CD4-positive, alpha-beta T cell treated with Interleukin-15 for 1 hour (primary cell): ENCODE measurements at places on chromosomes 3 and 15.

DNA sequence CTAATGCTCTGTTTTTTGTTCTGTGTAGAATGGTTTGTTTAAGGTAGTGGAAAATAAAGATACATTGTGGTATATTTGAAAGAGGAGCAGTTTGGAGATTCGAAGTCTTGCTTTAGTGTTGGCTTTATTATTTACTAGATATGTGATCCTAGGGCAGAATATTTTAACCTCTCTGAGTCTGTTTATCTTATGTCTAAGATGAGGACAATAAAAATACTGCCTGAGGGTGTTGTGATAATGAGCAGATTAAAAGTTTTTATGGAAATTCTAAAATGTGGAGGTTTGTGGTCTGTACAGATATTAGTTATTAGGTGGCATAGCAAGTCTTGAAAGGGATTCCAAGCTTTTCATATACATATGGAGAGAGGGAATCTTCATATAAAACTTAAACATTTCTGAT lies 15.0 kb downstream of the TCF12 start:
- DNase-seq: no peak

GRCh38 chr15:44710236-44711095 lies 657 bp downstream of the PATL2 start:
- DNase-seq: peak; percentile 76

DNA sequence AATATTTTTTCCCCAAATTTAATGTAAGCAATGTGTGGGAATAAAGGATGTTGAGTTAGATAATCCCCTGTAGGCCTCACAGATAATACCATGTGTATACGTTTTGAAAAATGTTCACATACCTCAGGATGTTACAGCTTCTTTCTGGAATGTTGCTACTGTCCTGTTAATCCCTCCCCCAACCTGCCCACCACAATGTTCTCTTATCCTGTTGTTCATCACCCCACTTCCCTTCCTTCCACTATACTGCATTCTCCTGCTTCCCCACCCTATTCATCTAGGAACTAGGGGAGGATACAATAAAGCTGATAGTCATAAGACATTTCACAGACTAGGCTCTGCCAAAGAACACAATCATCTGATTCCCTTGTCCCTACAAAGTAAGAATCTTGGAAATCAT lies 92.1 kb downstream of the IGF2BP2 start:
- DNase-seq: no peak

- DNase-seq: peak; percentile 75
These were observed 12.8 kb downstream of the MAN2A2 start for GRCh38 chr15:90915808-90916440.

DNA sequence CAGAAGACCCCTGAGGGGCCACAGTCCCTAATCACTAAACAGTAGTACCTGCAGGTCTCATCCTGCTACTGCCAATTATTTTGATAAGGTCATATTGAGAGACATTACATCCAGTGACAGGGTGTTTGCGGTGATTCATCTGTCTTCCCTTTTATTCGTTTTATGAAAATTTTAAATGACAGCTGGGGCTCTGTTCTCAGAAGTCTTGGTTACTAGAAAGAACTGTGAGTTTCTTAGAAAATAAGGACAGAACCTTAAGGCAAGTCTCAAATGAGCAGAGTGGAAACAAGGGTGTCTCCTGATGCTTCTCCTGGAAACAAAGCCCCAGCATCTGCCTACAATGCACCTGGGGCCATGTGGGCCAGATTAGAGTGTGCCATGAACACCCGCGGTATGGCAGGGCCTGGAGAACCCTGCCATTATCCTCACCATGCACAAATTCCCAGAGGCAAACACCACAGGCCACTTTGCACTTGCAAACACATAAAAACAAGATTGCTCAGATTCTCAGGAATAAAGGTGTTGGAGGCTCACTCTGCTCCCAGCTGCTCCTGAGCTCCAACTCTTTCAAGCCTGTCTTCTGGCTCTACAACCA lies 66.3 kb upstream of the IQSEC1 start:
- peak; percentile 5 for DNase-seq

GRCh38 chr3:55654123-55654760 lies 167.1 kb upstream of the WNT5A start:
- DNase-seq: no peak

GRCh38 chr3:151169262-151169947 lies 33.6 kb downstream of the GPR171 start:
- no peak for DNase-seq

GRCh38 chr3:58042947-58043707 lies 34.9 kb downstream of the FLNB start:
- no peak for DNase-seq

DNA sequence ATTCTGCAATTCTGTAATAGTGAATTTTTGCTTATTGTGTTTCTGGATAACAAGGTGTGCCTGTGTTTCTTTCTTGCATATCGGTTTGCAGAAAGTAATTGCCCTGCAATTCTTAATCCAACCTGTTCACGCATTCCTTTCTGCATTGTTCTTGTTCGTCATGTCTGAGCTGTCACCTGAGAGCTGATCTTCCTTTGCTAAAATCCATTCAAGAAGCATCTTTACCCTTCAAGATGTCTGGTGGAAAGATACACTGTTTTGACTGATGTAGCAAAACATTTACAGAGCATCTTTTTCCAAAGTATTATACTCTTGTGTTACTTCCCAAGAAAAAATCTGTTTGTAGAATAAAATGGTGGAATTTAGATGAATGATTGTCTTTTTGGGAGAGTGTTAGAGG lies 159.0 kb upstream of the WNT5A start:
- DNase-seq: no peak

DNA sequence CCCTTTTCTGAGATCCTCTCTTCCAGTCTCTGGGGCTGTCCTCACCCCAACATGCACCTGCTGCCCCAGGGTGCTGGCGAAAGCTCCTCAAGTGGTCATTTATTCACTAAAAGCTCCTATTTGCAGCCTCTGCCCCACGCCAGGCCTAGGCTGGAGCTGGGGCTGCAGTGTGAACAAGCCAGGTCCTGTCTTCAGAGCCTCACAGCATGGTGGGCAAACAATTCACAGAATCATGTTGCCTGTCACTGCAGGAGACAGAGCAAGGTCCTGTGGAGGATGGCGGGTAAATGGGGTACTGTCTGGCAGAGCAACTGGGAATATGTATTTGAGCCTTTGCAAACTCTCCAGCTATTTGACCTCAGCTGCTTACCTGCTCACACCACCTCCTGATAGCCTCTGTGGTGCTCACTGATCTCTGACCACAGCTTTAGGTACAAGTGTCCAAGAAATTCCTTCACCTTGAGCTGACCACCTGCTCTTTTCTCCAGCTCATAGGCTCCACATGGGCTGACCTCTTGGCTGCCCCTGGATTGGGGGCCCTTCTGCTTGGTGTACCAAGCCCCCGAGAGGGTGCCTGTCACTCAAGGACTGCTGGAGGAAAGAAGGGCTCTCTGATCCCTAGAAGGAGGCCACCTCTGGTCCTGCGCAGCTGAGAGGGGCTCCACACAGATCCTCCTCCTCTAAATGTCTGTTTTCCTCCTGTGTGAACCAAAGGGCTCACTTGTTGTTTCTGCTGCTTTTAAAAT lies 35.6 kb downstream of the AMOTL2 start:
- DNase-seq: no peak

- no peak for DNase-seq
These were observed 29.7 kb downstream of the SAXO2 start for GRCh38 chr15:82292271-82292670.

DNA sequence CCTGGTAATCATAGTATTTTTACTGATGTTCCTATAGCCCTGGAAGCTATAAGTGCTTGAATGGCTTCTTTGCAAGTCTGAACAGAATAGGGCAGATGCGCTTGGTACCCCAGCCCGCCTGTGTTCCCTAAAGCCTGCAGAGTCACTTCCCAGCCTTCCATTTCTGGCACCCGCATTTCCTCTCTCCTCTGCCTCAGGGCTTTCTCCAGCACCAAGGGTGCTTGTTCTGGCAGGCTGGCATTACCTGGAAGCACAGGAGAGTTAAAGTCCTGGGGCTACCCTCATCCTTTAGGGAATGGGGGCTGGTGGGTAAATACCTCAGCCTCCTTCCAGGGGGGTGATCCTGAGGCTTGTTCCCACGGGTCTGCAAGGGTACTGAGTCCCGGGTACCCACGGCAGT lies 7.4 kb upstream of the CHRNA3 start:
- DNase-seq: no peak

DNA sequence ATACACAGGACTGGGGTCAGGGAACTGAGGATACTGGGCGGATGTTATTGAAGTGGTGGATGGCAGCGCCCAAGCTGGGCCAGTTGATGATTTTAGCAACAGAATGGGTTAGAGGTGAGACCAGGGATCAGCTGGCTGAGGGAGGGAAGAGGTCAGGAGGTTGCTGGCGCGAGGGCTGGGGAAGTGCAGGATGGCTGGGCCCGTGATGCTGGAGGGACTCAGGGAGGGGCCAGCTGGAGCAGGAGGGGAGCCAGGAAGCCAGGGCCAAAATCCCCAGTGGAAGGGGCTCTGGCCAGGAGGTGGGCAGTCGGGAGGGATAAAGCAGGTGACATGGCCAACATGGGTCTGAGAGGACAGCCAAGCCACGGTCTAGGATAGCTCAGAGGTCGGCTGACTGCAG lies 178.0 kb downstream of the NSMCE3 start:
- no peak for DNase-seq

- no peak for DNase-seq
These were observed 31.7 kb upstream of the MFSD1 start for GRCh38 chr3:158769952-158770740.

GRCh38 chr3:98600412-98601095 lies 7.1 kb upstream of the CPOX start:
- no peak for DNase-seq

GRCh38 chr3:94359996-94360395 lies 297.1 kb downstream of the NSUN3 start:
- no peak for DNase-seq

GRCh38 chr3:68447885-68448284 lies 484.5 kb downstream of the TAFA4 start:
- DNase-seq: no peak

GRCh38 chr3:66822186-66823008 lies 175.7 kb upstream of the KBTBD8 start:
- peak; percentile 47 for DNase-seq

DNA sequence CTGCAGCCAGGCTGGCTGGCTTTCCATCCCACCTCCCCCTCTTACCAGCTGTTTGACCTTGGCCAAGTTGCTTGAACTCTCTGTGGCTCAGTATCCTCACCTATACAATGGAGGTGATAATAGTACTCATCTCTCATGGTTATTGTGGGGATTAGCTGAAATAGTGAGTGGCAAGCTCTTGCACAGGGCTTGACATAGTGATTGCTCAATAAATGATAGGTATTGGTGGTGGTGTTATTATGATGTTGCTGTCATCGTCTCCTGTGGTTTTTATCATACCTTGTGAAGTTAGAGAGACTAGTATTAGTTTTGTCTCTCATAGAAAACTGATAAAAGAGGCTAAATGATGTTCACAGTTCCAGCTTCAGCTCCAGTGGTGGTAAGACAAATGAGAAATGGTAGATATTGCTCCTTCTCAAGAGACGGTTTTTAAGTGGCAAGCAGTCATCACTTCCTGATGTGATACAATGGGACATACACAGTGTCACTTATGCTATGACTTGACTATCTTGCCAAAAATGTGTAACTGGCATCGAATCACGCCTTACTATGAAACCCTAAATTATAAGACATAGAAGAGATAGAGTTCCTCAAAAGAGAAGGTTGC lies 12.1 kb upstream of the UBE2E1 start:
- DNase-seq: no peak

DNA sequence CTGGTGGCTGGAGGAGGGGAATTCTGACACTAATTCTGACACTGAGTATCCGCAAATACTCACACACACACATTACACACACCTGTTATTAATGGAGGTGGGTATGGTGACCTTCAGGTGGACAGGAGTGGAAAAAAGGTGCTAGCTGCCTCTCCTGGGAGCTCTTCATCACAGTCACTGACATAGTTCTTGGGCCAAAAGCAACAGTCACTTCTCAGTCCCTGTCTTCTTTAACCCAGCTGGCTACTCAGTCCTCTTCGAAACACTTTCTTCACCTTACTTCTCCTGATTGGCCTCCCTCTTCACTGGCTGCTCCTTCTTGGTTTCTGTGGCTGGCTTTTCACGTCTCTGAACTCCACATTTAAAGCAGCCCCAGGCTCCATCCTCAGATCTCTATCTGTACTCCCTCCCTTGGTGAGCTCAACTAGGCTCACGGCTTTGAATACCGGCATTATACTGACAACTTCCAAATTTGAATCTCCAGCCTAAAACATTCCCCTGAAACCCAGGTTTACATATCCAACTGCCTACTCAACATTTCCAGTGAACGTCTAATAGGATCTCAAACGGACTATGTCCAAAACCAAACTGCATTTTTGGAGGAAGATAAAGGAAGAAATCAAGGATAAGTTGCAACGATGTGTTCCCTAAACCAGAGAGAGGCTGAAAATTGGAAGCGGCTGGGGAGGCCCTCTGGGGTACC lies 53.2 kb upstream of the HEG1 start:
- no peak for DNase-seq

GRCh38 chr3:42690766-42691680 lies 5.7 kb downstream of the KLHL40 start:
- DNase-seq: peak; percentile 5

DNA sequence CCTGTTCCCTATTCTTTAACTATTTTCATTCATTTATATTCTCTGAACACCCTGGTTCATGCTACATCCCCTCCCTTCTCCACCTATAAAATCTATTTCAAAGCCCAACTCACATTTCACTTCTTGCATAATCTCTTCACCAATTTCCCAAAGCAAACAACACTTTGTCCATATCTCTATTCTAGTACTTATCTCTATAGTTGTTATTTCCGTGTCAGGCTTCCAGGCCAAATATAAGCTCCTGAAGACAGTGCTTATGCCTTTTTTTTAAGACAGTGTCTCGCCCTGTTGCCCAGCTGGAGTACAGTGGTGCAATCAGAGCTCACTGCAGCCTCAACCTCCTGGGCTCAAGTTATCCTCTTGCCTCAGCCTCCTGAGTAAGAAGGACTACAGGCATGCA lies 43.6 kb downstream of the DNAH12 start:
- DNase-seq: no peak

DNA sequence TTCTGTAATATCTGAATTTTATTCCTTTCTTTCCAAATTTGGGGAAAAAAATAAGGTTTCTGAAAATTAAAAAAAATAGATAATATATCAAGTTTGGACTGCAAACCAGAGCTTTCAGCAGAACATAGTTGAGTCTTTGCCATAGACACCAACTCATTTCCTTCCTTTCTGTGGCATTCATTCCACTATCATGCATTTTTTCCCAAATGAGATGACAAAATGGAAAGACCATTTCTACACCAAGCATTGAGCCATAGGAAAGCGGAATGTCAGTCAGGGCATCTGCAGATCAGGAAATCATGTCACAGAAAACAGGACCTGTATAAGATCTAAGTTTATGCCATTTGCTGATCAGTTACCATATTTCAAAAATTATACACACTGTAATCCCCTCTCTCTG lies 333.3 kb upstream of the THBS1 start:
- DNase-seq: no peak

- no peak for DNase-seq
These were observed 19.2 kb upstream of the SCAMP5 start for GRCh38 chr15:74976159-74976558.

DNA sequence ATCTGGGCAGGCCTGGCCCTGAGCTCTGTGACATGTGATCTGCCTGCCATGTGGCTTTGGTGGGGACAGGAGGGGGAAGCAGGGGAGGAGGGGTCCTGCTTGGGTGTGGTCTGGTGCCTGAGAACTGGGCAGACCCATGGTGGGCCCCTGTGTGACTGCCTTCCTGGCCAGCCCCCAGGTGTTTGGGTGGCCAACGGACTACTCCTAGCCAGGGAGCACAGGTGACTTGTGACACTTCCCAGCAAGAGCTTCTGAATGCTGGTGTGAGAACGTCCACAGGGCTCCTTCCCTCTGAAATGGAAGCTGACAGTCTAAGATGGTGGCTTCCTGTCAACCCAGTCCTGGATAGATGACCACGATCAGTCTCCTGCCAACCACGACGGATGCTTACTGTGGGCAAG lies 136.1 kb upstream of the MEF2A start:
- no peak for DNase-seq

- no peak for DNase-seq
These were observed 1304.5 kb upstream of the GBE1 start for GRCh38 chr3:83065851-83066460.
